Mammary epithelial cell (primary cell): ENCODE measurements at places on chromosomes 3 and 15. TPM values are rescaled to one million over a fixed set of nuclear protein-coding genes. Genes with fewer than 3 reads are reported as not detected.

TERC gene
- 4.7 TPM in 1 of 2 replicates, not detected in the other for total RNA-seq

TNFSF10 gene
- 3.2 TPM for total RNA-seq

TMEM207 gene
- total RNA-seq, result not detected

CNTN3 gene
- total RNA-seq, result 28.6 and 29.8 TPM in 2 replicates

IL17RC gene
- total RNA-seq, result 46.8 TPM

KIF23 gene
- 14.7 TPM for total RNA-seq

SCN11A gene
- not detected in 2 replicates for total RNA-seq

MESD gene
- total RNA-seq, result 25.9 and 28.6 TPM in 2 replicates

MUSTN1 gene
- 1.4 TPM in 1 of 2 replicates, not detected in the other for total RNA-seq

SLC28A2 gene
- not detected in 2 replicates for total RNA-seq

TRIM59 gene
- total RNA-seq, result 9.7 TPM

HGD gene
- total RNA-seq, result 0.50 TPM

GRCh38 chr3:151580591-151580990 is 119.7 kb upstream of the IGSF10 start:
- DNase-seq, result peak; percentile 23

DNA sequence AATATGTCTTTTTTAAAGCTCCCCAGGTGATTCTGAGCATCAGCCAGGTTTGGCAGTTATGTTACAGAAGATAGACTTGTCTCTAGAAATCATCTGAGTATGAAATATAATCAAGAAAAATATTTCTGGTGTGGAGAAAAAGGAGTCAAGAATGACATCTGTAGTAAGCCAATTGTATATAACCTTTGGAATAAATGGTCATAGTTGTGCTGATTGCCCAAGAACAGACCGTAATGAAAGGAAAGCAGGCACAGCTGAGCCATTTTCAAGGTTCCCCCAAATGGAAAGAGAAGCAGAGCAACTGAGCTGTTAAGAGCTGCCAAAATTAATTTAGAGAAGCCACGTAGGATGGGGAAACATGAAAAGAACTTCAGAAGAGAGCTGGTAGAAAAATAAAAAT is 26.6 kb downstream of the GOLM2 start:
- no peak for DNase-seq

DNA sequence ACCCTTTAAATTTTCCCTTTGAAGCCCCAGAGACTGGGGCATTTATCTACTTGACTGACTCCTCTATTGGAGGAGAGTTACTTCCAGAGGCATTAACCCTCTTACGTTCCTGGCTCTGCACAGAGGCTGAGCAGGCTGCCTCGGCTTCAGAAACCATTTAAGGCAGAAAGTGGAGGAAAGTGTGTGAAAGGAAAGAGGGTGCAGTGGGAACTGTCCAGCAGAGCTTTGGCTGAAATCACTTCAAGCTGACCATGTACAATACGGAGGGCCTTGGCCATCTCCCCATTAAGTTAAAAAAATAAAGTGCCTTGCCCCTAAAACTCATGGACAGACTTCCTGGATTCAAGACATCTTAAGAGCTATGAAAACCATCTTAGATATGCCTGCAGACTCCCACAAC is 238.7 kb downstream of the SV2B start:
- peak; percentile 37 for DNase-seq

DNA sequence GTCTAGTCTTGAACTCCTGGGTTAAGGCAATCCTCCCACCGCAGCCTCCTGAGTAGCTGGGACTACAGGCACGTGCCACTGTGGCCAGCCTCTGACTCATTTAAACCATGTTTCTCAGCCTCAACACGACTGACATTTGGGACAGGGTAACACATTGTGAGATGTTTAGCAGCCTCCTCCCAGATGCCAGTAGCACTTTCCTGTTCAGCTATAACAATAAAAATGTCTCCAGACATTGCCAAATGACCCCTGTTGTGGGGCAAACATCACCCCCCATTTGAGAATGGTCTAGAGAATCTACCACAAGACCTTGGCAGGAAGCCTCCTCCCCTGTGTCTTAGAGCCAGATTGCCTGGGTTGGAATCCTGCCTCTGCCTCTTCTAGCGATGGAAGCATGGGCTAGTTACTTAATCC is 8.4 kb downstream of the TMEM40 start:
- peak; percentile 69 for DNase-seq

GRCh38 chr3:58198362-58198761 is 12.4 kb downstream of the DNASE1L3 start:
- DNase-seq, result no peak

GRCh38 chr3:67176396-67176795 is 178.3 kb downstream of the KBTBD8 start:
- DNase-seq, result no peak

DNA sequence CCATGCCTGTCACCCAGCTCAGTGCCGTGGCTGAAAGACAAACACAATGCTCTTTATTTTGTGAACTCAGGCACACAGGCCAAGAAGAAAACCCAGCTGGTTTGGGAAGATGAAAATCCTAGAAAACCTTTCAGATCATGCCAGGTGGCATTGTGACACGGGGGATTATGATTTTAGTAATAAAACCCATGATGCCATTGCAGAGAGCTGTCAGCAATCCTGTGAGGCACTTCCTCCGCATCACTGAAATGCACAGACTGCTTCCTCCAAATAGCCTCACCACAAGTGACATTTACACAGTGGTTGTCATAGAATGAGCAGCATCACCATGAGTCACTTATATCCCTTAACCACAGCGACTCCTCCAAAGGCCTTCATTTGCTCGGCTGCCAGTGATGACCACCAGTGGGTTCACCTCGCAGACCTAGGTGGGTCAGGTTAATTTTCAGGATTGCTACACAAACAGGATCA is 22.7 kb downstream of the ABHD6 start:
- DNase-seq, result peak; percentile 35

GRCh38 chr3:9552252-9552999 is 1.2 kb downstream of the LHFPL4 start:
- peak; percentile 55 for DNase-seq

DNA sequence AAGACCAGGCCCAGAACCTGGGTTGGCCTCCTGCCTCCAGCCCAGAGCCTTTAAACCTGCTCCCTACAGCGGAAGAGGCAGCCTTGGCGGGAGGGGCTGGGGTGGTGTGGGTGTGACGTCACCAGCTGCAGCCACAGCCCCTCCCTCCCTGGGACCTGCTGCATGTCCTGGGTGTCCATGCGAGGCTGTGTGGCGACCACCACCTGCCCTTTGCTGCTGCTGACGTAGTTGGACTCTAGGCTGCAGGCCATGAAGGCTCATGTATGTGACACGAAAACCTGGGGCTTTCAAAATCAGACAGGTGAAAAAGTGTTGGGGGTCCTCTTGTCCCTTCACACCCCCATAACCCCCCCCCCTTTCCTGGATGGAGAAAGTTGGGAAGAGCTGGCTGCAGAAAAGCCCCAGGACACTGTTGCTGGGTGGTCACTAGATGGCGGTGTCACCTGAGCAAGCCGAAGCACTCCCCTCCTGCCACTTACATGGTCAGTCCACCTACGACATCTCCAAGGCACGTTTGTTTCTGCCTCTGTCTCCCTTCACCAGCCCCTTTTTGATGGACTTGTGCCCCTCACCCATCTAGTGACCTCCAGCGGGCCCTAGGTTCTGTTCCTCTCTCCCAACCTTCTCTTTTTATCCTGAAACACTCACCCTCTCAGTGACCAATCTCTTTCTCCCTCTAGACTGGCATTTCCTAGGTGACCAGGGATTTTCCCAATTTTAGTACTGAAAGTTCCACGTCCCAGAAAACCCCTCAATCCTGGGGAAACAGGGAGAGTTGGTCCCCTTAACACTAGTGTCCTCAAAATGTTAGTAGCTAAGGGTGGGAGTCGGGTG is 35.2 kb downstream of the SLC6A20 start:
- DNase-seq, result peak; percentile 26

GRCh38 chr15:67836134-67836455 is 3.8 kb downstream of the RNU6-1 start:
- DNase-seq, result no peak

- DNase-seq, result no peak
Observed at GRCh38 chr3:188262913-188263683, 109.1 kb downstream of the LPP start.

DNA sequence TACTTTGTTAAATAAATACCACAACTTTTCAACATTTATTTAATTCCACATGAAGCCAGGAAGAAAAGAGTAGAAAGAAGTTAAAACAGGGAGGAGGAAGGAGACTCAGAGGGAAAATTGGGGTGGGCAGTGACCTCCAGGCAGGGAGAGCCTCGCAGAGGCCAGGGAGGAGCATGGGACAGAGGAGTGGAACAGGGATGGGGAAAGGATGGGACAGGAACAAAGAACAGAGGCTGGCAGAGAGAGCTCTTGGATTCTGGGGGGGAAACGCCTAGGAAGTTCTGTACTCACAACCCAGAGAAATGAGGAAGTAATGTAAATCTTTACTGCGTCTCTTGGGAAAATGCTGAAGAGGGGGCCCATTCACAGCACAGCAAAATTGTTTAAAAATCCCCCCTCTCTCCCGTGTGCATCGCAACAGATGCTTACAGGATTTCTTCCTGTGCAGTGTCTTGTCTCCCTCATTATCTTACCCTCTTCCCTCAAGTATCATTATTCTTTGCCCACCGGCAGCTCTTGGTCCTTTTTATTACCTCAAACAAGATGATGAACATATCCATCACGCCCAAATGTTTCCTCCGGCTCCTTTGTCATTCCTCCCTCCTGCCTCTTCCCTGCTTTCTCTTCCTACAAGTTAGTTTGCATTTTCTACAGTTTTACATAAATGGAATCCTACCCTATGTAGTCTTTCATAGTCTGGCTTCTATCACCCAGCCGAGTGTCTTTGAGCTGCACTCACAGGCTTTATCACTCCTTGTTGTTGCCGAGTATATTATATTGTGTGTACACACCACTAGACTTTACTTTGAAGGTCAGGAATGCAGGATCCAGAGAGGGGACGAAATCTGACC is 65.5 kb downstream of the ARHGAP31 start:
- DNase-seq, result no peak

DNA sequence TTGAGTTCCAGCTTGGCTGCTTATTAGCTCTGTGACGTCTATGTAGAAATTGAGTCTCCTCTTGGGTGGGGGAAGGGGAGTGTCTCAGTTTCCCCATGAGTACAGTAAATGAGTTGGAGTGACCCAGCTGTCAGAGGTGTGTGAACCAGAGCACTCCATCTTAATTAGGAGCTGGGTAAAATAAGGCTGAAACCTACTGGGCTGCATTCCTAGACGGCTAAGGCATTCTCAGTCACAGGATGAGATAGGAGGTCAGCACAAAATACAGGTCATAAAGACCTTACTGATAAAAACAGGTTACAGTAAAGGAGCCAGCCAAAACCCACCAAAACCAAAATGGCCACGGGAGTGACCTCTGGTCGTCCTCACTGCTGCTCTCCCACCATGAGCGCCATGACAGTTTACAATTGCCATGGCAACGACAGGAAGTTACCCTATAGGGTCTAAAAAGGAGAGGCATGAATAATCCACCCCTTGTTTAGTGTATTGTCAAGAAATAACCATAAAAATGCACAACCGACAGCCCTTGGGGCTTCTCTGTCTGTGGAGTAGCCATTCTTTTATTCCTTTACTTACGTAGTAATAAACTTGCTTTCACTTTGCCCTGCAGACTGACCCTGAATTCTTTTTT is 222.4 kb downstream of the CACNA2D3 start:
- DNase-seq, result no peak

- peak; percentile 58 for DNase-seq
Observed at GRCh38 chr15:33086500-33087121, 107.9 kb downstream of the FMN1 start.

GRCh38 chr3:124893526-124893925 is 6.4 kb upstream of the ITGB5 start:
- DNase-seq, result peak; percentile 54

- no peak for DNase-seq
Observed at GRCh38 chr15:101676921-101677329, 24.7 kb upstream of the TM2D3 start.

DNA sequence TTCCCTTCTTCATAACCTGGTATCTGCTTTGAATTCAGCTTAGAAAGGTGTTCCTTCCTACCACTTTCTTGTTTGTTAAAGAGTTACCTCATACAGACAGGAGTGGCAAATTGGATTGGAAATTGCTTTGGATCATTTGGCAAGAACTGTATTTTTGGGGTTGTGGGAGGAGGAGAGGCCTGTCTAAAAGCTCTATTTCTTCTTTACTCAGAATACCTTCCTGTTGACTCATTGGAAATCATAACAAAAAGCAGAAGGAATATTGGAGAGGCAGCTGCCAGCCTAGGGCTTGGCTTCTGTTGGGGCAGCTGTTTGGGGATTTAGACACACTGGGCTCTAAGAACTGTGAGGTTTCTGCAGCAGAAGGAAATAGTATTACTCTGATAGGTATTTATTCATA is 14.2 kb downstream of the IQGAP1 start:
- peak; percentile 80 for DNase-seq

DNA sequence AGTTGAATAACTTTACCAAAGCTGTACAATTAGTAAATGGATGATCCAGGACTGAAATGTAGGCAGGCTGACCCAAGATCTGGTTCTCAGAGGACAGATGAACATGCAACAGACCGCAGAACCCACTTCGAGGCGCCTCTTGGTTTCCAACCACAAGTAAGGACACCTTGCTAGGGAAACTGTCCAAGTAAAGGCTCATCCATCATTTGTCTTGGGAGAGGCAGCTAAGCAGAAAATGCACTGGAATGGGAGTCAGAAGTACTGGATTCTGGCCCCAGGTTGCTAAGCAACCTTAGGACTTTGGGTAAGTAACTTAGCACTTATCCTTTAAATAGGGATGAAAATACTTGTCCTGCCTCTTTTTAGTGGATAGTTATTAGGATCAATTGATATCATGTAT is 366.3 kb upstream of the LRRC3B start:
- DNase-seq, result no peak

DNA sequence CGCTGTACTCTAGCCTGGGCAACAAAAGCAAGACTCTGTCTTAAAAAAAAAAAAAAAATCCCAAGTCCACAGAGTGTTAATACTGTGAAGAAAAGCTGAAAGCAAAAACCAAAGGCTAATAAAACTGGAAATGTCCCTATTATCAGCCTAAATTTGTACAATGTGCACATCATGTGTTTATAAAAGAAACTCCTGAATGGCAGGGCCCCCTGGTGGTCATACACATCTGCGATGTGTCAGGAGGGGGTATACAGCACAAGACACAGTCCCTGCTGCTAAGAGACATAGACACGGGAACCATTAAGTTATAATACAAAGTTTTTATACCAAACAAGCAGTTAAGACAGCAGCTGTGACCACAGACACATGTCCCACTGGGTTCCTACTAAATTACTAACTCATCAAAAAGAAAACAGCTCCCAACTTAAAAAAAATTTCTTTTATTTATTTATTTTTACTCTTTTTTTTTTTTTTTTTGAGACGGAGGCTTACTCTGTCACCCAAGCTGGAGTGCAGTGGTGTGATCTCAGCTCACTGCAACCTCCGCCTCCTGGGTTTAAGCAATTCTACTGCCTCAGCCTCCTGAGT is 31.0 kb downstream of the IDH2 start:
- DNase-seq, result peak; percentile 62

DNA sequence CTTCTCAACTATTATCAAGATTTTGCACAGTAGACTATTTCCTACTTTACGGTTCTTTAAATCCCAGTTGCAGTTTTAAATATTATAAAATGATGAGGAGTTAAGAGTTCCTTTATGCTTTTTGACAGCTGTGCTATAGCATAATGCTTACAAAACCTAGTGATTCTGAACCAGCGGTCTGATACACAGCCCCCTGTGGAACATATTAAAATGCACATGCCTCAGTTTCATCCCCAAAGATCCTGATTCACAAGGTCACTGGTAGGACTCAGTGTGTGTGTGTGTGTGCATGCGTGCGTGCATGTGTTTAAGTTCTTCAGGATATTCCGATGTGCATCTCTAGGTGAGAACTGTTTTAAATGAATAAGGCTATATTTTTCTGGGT is 330.1 kb upstream of the TPM1 start:
- DNase-seq, result no peak

GRCh38 chr15:69076756-69077155 is 62.3 kb downstream of the NOX5 start:
- DNase-seq, result no peak

- DNase-seq, result no peak
Observed at GRCh38 chr3:124444075-124444474, 286.2 kb upstream of the UMPS start.
